ENCODE measurements at places on chromosomes 11 and 22.

DNA sequence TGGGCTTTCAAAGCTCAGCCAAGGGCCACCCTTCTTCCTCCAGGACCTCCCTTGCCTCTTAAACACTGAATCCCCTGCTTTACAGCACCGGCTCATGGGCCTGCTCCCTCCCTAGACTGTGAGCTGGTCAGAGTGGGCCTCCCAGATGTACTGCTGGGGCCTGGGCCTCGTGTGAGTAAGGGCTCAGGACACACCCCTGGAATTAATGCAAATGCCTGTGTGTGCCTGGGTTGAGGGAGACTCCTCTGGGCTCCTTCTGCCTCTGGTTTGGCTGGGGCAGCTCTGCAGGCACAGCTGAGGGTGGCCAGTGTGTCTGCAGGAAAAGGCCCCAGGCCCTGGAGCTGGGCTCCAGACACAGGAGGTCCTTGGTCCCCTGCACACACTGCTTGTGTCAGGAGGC, 24.2 kb downstream of the ALX4 start:
- no peak for DNase-seq

GRCh38 chr11:293271-293851, 4.4 kb downstream of the PGGHG start:
- DNase-seq: no peak

- no peak for DNase-seq
Observed at GRCh38 chr22:30662040-30662439, 5.6 kb downstream of the DUSP18 start.

DNA sequence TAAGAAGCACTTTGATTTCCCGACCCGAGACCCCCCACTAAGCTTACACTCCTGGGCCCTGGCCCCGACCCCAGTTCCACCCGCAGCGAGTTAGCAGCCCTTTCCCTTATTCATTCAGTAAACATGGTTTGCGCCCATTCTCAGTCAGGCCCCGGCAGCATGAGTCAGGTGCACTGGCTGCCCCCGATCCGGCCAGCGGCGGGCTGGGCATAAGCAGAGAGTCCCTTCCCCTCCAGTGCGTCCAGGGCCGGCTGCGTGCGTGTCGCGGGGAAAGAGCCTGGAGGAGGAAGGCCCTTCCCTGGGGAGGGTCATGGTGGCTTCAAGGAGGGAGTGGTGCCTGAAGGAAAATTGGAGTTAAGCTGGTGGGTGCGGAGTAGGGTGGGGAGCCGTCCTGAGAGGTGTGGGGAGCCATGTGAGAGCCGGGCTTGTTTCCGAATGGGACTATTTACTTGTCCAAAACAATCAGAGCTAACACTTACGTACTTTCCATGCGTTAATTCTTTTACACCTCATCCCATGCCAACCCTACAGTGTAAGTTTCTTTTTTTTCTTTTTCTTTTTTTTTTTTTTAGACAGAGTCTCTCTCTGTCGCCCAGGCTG, 657 bp downstream of the IGHMBP2 start:
- DNase-seq: no peak

- no peak for DNase-seq
Observed at GRCh38 chr22:44620841-44621257, 81.2 kb upstream of the PRR5 start.

DNA sequence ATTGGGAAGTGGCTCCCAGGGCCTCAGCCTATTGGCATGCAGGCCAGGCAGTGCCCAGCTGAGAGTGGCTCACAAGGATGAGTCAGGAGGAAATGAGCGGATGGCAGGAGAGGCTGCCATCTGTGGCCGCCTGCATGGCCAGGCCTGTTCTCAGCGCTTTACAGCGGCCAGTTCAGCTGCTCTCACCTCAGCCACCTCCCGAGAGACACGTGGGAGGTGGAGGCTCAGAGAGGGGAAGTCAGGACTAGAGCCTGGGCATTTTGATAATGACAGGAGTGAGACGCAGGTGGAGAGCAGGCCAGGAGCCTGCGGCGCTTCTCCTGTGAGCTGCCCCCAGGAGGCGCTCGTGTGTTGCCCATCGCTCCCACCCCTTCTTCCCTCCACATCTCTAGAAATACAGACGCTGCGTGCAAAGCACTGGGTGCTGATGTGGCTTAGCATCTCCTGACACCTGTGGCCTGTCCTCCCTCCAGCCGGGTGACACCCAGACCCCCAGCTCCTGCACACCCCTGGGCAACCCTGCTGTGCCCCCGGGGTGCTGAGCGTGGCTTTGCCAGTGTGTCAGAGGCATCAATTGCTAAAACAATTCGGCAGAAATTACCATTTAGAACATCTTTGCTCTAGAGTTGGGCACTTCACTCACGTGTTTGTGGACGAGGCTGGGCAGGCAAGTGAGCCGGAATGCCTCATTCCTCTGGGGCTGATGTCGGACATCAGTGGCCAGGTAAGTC, 21.4 kb upstream of the PANX2 start:
- DNase-seq: no peak
